DMS153 (cell line): ENCODE measurements at places on chromosomes 3 and 15.

GRCh38 chr3:32569540-32570420 is 878 bp downstream of the DYNC1LI1 start:
- DNase-seq: no peak

GRCh38 chr3:57559526-57559925 is 3.5 kb downstream of the PDE12 start:
- DNase-seq: no peak

DNA sequence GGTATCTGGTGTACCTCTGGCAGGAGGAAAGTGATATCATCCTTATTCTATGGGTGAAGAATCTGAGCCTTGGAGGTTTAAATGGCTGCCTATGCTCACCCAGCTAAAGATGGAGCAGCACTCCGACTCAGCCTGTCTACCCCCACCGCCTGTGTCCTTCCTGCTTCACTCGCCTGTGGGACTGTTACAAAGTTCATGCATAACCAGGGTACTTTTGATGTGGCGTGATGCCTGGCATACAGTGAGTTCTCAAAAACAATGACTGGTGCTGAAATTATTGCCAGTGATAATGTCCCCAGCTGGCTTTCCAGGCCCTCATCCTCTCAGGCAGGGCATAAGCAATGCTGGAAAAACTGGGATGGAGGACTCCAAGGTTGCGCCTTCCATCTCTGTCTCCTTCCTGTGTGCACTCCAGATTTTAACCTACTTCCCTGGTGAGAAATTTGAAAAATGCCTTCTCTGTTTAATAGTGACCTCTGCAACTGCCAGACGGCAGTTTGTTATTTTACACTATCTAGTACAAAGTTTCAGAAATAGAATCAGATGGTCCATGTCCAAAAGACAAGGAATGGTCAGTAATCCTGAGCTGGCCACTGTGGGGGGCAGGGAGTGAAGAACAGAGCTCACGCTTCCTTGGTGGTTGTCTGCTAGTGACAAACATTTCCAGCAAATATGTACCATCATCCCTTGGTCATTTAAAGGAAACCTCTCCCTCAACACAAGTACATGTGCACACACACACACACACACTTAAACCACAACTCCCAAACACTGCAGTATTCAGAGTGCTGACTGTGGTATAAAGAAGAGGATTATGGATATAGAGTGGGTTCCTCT is 86.5 kb upstream of the NMNAT3 start:
- DNase-seq: no peak

GRCh38 chr3:113741620-113742019 is 4.4 kb downstream of the NAA50 start:
- no peak for DNase-seq

DNA sequence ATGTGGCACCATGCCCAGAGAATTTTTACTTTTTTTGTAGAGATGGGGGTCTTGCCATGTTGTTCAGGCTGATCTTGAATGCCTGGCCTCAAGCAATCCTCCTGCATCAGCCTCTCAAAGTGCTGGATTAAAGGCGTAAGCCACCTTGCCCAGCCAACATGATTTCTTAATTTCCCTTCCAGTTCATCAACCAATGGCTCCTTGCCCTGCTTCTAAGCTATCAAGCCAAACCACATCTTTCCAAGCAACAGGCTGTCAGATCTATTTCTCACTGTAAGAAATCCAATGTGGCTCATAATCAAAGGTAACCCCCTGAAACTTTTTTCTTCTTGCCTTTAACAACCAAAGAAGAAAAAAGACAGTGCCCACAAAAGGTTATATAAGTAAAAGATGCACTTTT is 204.2 kb upstream of the ICE2 start:
- DNase-seq: no peak

- DNase-seq: no peak
Measured at GRCh38 chr15:44215594-44215993, 20.5 kb upstream of the FRMD5 start.

DNA sequence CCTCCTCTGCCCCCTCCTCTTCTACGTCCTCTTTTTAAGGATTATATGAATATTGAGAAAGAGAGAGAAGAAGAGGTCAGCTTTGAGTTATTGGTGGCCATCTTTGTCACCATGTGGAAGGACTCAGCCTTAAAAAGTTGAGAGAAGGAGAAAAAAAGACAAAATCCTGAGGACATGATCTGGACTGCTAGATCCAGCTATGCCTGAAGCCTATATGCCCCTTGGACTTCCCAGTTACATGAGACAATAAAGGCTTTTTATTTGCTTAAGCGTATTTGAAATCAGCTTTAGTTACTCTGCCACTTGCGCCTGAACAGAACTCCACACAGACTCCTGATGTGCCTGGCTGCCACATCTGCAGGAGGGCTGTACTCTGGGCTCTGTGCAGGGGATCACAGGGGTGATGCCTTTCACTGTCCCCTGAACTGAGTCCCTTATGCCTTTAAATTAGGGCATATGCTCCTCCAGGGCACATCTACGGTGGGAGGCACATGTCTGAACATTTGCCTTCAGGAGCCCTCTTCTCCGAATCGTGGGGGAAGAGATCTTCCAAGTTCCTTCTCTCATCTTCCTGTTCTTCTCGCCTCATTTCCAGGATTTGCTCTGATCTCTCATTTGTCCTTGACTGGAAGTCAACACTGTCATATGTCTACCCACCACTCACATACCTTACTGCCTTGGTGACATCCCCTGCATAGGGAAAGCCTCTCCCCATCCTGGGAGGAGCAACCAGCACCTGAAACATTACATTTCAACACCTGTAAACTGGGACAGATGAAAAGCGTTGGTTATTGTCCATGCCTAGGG is 14.0 kb upstream of the PLA2G4E start:
- DNase-seq: no peak

GRCh38 chr3:112012205-112012992 is 13.7 kb downstream of the TAGLN3 start:
- no peak for DNase-seq

DNA sequence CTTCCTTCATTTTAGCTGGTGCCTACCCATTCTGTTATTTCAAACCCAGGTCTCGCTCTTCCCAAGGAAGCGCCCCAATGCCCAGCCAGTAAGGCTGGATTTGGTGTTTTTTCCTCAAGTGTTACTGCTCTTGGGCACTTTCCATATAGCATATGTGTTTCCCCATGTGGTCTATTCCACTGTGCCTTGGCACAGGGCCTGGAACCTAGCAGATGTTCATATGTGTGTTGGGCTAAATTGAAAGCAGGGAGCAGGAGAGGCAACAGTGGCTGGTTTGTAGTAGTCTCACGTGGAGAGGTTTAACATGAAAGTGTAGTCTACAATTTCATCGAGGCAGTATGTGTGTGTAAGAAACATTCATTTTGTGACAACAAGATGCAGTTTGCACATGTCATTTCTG is 48.2 kb upstream of the TEX264 start:
- DNase-seq: no peak

DNA sequence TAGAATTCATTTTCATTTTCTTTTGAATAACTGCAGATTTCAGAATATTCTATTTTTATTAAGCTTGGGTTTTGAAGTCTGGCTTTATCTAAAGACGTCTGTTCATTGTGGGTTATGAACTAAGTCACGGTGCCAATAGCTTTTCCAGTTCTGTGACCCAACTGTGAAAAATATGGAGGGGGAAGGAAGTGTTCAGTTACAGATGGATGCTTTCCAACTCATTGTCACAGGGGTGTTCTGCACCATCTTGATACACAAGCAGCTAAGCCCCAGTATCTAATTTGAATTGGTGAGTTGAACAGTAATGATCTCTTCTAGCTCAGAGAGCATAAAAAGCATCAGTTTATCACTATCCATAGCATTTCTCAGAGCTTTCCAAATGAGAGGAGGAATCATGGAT is 710.6 kb downstream of the EDEM1 start:
- DNase-seq: no peak
